Fibroblast of skin of abdomen (primary cell): ENCODE measurements at places on chromosomes 3 and 15.

DNA sequence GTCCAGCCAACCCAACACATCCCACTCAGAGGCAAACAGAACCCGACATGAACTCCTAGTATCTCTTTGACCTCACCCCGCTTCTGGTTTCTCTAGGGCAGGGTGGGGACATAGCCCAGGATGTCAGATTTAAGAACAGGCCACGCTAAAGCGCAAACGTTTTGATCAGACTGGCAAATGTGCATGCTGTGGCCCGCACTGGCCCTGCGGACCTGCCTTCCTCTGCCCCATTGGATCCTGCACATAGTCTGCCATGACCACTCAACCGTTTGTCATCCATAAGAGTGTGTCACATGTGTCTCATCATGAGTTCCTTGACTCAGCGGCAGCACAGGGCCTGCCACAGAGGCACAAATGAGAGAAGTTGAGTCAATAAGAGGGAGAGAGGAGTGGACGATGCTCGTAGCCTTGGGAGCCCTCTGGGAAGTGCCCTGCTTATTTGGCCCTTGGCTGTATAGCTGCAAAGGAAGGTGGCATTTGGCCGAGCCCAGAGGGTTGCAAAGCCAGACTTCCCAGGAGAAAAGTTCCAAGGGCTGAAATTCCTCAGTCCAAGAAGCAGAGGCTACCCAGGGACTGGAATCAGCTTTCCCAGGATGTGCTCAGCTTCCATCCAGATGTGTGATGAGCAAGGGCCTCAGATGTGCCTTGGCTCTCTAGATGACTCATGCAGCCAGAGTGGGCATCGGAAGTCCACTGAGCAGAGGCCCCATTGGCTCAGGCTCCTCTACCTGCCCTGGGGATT is 55.5 kb upstream of the SLCO2A1 start:
- no peak for DNase-seq

DNA sequence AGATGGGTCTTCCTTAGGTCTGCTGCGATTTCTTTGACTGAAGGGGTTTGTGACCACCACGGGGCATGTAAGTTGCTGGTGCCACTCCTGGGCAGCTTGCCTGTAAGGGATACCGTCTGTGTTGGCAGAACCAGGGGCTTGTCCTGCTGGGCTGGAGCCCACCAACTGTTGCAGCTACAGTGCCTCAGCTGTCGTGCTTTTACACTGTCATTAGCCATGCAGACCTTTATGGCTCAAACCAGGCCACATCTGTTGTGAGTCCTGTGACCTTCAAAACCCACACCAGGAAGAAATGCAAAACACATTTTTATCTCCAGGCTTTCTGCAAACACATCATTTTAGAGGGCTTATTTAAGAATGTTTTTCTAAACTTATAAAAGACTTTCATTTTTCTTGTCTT is 168.7 kb downstream of the PTPRG start:
- DNase-seq = no peak

DNA sequence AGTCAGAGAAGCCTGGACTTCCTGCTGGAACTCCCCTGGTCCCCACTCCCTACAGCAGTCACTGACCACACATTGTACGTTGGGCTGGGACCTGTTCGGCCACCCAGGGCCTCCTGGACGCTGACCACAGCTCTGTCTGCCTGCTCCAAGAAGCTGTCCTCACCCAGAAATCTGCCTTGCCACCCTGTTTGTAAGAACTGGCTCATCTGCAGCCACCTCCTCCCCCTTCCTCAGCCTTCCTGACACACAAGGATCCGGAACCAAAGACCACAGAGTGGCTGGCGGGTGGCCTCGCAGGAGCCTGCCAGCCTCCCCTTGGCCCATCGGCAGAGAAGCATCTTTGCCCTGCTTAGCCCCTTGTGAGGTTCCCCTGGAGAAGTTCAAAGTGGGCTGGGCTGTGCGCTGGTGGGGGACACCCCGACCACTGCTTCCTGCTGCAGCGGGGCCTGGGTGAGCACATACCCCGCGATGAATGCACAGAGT is 91.9 kb downstream of the PCSK6 start:
- no peak for DNase-seq

DNA sequence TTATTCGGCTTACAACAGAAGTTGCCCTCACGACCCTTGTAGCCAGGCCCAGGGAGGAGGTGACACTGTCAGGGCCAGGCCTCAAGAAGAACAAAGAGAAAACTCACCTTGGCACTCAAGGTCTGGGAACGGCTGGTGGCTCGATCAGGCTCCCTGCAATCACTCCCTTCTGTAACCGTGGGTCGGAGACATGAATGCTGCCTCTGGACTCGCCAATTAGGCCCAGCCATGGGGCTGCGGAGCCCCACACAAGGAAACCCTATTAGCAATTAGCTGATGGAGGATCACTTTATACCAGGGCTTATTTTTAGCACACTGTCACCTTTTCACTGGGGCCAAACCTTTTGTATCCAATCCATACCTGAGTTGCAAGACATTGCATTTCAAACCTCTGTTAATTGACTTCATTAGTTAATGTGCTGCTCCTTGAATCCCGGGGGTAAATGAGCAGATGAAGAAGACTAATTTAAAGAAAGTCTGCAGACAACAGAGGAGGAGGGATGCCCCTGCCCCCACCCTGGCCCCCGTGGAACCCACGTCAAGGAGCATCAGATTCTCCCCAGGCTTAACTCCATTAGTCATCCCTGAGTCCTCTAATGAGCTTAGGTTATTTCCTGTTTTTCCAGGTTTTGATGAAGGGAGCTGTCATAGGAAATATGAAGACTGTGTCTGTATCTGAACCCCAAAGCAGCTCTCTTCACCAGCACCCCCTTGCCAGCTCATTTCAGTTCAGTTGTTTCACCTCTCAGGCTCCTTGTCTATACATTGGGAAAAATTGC is 255.3 kb downstream of the RORA start:
- peak; percentile 87 for DNase-seq

GRCh38 chr3:12371525-12372140 is 82.8 kb downstream of the PPARG start:
- no peak for DNase-seq

GRCh38 chr3:195450731-195451229 is 8.0 kb upstream of the ACAP2 start:
- DNase-seq = peak; percentile 58

DNA sequence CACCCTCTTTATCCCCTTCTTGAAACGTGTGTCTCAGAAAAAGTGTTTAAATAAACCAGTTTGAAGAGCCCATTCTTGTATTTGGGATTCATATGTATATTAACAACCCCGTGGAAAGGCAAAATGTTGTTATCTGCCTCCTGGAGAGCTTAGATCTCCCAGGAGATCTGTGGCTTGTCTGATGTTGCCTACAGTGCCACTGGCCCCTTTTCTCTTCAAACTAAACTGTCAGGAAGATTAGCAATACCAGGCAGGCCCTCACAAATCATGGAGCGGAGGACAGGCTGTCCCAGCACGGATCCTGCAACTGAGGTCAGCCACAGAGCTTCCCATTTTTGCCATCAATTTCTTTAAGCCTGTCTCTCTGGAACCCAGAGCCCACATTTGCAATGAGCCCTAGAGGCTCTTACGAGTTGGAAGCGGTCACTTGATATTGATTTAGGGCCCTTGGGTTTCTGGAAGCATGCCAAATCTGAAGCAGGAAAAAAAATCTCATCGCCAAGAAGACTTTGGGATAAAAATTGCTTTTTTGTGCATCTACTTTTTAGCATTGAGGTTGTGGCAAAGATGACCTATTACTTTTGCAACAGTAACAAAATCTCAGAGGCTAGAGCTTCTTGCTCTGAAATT is 234.1 kb downstream of the OPA1 start:
- DNase-seq = no peak

DNA sequence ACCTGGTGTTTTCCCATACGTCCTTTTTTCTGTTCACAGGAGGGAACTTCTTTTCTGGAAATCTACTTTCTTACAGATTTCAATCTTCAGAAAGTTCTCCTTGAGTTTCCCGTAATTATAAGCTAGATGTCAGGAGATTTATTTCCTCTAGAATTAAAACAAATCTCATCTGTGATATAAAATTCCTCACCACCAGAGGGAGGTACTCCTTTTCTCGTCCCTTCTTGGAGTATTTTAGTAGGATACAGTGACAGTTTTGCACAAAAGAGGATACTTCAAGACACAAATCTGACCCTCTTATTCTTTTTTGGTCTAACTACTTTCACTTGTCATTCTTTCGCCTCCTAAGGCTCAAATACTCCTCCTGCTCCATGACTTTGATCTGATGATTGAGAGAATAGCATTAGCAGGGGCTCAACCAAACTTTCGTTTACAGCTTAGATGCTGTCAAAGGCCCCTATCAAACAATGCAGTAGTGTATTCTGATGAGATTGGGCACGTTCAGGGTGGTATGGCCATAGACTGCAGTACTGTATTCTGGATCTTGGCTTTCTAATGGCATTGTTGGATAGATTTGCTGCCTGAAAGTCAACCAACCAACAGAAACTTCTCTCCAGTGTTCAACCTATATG is 38.0 kb downstream of the TMEM41A start:
- DNase-seq = no peak

DNA sequence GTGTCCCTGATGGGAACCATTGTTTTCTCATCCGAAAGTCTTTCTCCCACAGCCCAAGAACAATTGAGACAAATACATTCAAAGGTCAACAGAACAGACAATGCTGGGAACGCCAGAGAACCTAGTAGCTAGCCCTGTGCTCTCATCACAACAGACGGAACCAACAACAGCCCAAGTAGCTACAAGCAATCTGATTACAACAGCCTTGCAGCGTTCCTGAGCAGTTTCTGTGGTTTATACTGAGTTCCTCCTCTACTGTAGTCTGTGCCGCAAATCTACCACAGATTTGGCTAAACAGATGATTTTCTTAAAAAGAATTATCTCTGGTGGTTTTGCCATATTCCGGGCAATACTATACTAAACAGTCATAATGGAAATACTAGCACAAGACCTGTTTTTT is 435.6 kb downstream of the MECOM start:
- peak; percentile 74 for DNase-seq

DNA sequence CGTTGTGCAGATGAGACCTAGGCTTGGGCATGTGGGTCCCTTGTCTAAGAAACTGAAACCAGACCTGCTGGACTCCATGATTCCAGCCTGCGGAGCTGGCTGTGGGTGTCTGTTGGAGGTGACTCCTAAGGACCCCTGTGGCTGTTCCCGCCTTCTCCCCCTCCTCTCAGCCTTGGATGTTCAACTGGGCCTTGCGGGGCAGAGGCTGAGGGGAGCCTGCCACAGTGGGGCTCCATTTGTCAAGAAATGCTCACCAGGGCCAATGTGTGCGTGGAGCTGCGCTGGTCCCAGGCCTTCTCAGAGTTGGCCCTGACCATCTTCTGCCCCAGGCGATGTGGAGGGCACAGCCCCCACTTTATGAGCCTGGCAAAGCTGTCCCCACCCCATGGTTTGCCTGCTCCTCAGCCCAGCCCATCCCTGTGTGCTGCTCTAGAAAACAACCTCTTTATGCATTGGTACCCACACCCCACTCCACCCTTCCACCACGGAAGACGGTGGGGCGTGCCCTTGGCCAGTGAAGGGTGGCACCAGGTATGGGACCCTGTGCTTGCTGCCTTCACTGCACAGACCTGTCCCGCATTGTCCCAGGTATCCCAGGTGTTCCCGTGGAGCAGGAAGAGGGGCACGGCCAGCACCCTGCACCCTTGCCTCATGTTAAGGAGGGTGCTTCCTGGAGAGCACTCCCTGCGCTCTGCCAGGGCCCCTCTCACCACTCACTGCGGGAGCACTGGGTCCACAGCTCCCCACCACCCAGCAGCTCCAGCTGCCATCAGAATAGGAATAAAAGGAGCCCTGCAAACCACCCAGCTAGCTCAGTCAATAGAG is 7.9 kb downstream of the MESP2 start:
- no peak for DNase-seq

DNA sequence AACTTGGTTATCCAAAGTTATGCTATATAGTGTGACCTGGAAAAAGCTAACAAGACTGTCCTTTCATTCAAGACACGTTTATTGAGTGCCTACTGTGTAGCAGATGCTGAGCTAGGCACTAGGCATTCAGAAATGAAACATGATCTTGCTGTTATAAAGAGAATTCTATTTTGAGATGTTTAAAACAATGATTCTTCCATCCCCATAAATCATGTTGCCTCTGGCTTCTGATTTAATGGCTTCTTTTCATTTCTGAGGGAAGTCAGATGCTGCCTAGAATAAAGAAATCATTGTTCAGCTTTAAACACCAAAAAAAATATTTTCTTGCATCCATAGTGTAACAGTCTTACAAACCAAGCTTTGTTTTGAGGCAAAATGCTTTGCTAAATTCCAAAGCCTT is 620.9 kb upstream of the UBE2E2 start:
- no peak for DNase-seq

DNA sequence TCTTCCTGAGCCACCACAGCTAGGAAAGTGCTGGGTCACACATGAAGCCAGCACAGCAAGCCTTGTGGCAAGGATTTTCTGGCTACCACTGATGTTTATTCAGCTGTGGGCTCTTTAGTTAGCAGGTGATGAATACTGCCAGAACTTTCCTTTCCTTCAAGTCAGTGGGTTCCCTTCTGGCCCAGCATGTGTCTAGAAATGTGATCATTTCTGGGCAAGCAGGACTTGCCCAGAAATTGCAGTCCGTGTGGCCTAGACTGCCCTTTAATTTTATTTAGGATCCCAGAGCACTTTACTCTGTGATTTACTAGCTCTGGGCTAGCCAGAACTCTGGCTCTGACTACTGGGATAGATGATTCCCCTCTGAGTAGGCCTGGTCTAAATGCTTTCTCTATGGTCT is 397.5 kb downstream of the ZIC4 start:
- peak; percentile 29 for DNase-seq

DNA sequence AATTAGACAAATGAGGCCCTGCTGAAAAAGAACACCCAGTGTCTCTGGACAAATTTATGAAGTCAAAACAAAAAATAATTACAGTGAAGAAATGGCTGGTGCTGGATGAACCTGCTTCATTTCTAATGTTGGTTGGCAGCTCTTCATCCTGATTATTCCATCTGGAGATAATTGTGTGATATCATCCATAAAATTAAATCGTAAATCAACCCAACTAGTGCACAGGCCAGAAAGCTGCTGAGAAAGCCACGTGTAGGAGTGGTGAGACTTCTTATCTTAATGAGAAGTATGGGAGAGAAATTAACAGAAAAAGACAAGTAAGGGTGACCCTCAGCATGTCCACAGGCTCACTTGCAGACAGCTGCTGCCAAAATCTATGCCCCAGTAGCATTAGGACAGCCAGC is 465.2 kb upstream of the TGFBR2 start:
- no peak for DNase-seq

GRCh38 chr3:56822501-56822900 is 20.8 kb upstream of the ARHGEF3 start:
- DNase-seq = no peak

DNA sequence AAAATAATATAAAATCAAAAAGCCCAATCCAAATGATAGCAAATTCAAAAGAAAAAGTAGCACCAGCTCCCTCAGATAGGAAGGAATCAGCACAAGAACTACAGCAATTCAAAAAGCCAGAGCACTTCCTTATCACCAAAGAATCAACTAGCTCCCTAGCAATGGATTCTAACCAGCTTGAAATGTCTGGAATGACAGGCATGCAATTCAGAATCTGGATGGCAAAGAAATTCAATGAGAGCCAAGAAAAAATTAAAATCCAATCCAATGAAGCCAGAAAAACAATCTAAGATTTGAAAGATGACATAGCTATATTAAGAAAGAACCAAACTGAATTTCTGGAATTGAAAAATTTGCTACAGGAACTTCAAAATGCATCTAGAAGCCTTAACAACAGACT is 1334.4 kb upstream of the ALCAM start:
- peak; percentile 14 for DNase-seq
